Bronchial epithelial cell (primary cell): ENCODE measurements at places on chromosomes 3 and 15.

DNA sequence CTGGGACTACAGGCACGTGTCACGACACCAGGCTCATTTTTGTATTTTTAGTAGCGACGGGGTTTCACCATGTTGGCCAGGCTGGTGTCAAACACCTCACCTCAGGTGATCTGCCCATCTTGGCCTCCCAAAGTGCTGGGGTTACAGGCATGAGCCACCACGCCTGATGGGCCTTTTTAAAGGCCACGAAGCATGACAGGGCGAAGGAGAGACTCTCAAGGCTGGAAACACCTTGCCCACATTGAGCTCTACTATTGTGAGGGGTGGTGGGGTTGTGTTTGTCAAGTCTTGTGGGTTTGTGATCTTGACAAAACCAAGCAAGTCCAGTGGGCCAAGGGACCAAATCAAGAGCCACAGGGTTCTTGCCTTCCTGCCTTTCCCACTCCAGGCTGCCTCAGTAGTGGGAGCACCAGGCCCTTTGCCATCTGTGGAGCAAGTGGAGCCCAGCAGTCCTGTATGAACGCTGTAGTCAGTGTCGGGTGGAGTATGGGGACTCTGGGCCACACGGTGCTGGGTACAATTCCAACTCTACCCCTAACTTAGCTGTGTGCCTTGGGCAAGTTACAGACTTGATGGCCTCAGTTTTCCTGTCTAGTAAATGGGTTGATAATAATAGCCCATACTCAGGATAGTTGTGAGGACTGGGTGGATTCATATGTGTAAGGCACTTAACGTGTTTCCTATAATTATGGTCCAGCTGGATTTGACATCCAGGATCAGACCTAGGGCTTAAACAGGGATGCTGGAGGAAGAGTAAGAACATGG, 33.3 kb downstream of the EDEM1 start:
- no peak for DNase-seq

GRCh38 chr3:23198801-23199200, 4.3 kb upstream of the UBE2E2 start:
- no peak for DNase-seq

- no peak for DNase-seq
These were observed 933.1 kb downstream of the EPHA3 start for GRCh38 chr3:90040554-90040953.

DNA sequence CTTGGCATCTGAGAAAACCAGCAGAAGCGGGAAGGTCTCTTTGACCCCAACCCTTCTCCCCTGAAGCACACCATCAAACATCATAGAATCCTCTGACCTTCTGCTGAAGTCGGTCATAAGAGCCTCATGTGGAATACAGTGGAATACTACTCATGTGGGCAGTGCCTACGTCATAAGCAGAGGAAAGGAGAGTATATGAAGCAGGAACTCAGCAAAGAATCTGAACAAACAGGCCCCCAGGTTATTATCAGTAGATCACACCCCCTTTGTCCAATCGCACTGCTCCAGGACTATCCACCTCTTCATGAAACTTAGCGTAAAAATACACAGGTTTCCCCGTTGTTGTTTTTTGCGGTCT, 394.1 kb upstream of the PROK2 start:
- DNase-seq, result no peak

DNA sequence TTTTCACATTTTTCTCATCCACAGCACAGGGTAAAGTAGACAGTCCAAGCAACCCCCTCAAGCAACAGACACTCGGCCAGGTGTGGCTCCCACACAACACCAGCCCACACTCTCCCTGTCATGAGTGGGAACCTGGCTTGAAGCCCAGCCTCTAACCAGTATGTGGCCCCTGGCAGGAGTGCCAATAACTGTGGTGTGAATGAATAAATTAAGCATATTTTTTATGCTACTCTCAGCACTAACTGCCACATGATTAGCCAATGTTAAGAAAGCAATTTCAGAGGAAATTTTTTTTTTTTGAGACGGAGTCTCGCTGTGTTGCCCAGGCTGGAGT, 9.9 kb downstream of the IL17RD start:
- no peak for DNase-seq

GRCh38 chr15:81744364-81744763, 301.5 kb downstream of the MEX3B start:
- no peak for DNase-seq

GRCh38 chr15:45326280-45326679, 52.1 kb downstream of the GATM start:
- DNase-seq, result no peak

DNA sequence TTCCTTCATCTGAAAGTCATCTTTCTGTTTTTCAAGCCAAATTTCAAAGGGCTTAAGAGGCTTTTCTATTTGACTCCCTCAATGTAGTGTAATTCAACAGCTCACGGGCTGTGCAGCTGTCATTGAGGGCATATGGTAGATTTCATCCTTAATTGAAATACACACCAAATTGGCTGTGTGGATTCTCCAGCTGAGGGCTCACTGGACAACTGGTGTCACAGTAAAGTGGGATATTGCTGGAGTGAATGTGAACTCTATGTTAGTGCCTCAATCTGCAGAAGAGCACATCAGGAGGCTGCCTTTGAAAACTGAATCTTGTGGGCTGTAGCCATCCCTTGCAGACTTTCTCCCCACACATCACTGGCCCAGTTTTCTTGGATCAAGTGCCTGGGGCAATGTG, 120.1 kb downstream of the GALK2 start:
- no peak for DNase-seq

DNA sequence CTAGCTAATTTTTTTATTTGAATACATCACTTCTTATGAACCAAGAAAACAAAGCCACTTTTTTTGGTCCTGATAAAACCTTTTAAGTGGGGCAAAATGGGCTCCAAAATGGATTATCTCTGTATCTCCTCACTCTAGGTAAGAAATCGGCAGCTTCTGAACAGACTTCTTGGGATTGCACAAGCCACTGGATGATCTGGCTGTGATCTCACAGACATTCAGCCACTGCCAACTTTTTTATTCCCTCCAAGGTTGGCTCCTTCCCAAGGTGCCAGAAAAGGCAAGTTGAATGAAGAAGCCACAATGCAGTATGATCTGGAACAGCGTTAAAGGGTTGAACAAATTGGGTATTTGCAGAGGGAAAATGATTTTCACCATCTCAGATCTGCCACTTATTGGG, 73.2 kb downstream of the PRICKLE2 start:
- DNase-seq, result peak; percentile 87

GRCh38 chr3:53834429-53835095, 11.7 kb downstream of the CHDH start:
- no peak for DNase-seq

- no peak for DNase-seq
These were observed 47.8 kb downstream of the SPRED1 start for GRCh38 chr15:38300395-38300794.

DNA sequence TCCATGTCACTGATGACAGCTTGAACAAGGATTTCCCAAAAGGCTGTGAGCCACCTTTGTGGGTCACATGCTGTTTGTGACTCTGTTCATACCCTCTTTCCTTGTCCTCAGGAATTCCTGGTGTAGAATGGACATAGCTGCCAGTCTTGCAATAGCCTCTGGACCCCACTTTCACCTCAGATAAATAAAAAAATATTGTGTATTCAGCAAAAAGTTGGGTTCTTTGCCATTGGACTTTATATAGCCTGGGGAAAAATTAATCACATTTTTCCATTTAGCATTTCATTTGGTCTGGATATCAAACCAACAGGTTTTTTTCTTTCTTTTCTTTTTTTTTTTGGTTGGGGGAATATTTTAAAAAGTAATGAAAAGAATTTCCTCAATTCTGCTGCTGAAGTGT, 144.8 kb downstream of the PDCD6IP start:
- no peak for DNase-seq

DNA sequence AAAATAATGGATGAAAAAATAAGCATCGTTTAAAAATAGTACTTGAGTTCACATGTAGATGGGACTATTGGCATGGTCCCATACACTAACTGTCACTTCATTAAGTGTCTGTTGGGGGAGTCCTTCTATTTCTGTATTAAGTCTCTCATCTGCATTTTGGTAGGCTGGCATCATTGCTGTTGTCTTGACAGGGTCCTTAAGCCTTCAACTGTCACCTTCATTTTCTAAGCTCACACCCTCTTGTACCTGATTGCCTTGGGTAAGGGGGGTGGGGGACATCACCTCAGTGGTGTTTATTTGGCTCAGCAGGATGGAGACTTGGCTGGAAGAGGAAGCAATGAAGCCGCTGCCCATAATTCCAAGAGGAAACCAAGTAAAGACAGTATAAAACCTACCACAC, 202.0 kb upstream of the VEPH1 start:
- DNase-seq, result no peak

DNA sequence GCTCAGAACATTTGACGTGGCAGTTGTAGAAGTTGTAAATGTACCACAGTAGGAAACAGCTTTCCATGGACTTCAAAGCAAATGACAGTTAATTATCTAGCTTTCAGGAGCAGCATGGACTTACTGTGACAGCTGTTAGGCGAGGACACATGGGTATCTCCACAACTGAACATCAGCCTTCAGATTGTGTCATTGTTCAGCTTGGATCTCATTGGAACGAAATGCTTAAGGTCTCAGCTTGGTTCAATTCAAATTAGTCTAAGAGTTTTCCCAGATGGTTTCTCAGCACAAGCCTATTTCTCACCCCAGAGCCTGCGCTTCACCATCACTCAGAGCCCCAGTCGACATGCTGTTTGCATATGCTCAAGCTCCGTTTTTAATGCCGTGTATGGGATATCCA, 21.1 kb upstream of the GYG1 start:
- no peak for DNase-seq

- DNase-seq, result peak; percentile 48
These were observed 643 bp upstream of the RNU5B-1 start for GRCh38 chr15:65303687-65304380.

DNA sequence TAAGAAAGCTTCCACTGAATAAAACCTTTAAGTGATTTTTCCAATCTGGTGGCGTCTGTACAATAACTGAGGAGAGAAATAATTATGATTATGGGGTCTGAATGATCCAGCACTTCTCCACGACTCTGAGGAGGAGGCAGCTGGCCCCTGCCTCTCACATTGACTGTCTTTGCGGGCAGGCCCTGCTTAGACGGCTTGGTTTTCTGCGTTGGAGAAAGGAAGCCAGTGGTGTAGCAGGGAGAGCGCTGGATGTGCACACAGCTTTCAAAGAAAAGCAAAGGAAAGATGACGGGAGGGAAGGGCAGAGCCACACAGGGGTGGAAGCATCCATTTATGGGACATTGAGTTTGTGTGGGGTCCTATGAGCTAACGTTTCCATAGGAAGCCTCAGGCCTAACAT, 62.5 kb downstream of the MGLL start:
- no peak for DNase-seq

DNA sequence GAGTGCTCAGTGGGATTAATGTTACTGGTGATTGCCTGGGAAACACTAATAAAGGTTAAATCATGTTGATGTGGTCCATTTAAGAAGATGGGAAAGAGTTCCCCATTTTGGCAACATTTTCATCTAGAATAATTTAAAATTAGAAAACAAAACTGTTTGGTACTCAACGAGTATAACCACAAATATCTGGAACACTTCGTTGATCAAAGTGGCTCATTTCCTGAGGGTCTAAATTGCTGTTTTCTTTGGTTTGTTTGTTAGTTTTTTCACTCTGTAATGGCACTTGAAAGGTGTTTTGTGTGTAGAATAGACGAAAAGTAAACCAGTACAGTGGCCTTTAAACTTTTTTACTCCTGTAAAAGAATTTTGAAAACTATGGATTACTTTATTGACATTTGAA, 73.9 kb downstream of the BBX start:
- DNase-seq, result no peak

- DNase-seq, result no peak
These were observed 15.8 kb downstream of the RBP1 start for GRCh38 chr3:139523718-139524117.

GRCh38 chr15:45407786-45408185, 29.4 kb upstream of the GATM start:
- DNase-seq, result no peak

DNA sequence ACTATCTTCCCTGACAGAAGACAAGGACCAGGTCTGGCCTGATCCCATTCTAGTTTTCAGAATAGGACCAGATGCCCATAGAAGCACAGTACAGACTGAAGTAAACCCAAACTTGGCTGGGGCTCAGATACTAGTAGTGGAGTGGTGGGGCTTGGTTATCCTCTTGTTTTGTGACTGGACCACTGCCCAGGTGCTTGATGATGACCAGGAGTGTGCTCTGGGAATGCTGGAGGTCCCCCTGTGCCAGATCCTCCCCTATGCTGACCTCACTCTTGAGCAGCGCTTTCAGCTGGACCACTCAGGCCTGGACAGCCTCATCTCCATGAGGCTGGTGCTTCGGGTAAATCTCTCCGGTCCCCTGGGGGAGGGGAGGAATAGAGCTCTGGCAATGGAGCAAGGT, 36.3 kb downstream of the ESYT3 start:
- DNase-seq, result no peak

DNA sequence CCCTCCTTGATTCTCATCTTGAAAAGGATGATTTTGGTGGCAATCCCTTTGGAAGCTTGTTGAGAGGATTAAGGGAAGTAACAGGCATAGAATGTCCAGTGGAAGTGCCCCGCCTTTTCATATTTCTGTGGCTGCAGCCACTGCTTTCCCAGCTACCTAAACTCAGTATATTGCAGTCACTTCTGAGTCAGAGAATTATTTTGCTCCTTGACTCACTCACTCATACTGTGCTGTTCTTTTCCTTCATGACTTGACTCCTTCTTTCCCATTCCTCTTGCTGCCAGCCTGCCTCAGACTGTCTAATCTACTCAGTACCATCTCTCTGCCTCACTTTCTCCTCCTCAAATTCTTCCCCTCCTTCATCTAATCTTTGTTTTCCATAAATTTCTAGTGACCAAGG, 26.5 kb upstream of the POLR2M start:
- peak; percentile 82 for DNase-seq

DNA sequence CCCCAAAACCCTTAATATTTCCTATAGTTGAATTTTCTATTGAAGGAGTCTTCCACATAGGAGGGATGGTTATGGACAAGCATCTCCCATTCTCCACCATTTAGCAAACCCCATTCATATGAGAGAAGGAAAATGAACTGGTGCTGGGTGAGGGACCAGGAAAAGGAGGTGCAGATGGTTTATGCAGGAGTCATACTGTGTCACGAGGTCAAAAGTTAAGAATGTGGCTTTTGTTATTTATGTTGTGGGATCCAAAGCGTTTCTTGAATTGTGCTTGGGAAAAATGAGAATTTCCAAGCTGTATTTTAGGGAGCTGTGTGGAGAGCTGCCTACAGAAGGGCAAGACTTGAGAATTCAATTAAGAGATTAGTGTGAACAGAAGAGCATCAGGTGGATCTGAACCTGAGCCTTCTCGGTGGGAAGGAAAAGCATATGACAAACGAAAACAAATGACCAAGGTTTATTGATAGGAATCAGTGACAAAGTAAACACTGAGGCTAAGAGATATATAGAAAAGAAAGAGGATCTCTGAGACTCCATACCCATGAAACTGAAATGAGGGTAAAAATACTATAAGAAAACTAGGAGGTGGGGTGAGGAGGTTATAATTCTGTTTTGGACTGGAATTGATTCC, 473.3 kb upstream of the NR2F2 start:
- peak; percentile 28 for DNase-seq
